ENCODE measurements at places on chromosomes 6 and 20. TPM values are rescaled to one million over a fixed set of nuclear protein-coding genes. Genes with fewer than 3 reads are reported as not detected.

- H3K36me3 ChIP-seq = no peaks in the 10 kb centered on the region
- DNase-seq = no peak
- peaks cover 9% of the 10 kb centered on the region for H3K27me3 ChIP-seq
These were observed 116.8 kb downstream of the DNAH8 start for GRCh38 chr6:38831865-38832264.

DNA sequence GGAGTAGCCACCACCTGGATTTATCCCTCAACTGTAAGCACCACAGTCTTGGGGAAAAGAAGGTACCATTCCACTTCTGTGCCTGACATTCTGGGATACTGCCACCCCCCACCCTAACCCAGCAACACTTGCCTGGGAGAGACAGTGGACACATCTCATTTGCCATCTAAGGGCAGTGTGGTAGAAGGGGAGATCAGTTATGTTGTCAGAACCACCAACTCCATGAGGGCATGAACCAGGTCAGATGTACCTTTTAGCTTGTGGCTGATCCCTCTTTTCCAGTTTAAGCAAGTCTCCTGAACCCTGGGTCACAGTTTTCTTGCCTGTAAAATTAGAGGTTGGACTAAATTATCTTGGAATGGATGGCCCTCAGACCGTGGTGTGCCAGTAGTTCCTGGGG is 165.5 kb downstream of the SCP2D1 start:
- H3K4me3 ChIP-seq = no peak overlapping the region
- no peak for DNase-seq
- H3K27me3 ChIP-seq = peaks cover 12% of the 10 kb centered on the region
- no peaks in the 10 kb centered on the region for H3K36me3 ChIP-seq

GRCh38 chr20:44650771-44651433 is 597 bp downstream of the ADA start:
- peak overlapping the region; percentile 87 for H3K27ac ChIP-seq
- H3K27me3 ChIP-seq = no peaks in the 10 kb centered on the region
- H3K4me1 ChIP-seq = peaks cover 59% of the 10 kb centered on the region

DNA sequence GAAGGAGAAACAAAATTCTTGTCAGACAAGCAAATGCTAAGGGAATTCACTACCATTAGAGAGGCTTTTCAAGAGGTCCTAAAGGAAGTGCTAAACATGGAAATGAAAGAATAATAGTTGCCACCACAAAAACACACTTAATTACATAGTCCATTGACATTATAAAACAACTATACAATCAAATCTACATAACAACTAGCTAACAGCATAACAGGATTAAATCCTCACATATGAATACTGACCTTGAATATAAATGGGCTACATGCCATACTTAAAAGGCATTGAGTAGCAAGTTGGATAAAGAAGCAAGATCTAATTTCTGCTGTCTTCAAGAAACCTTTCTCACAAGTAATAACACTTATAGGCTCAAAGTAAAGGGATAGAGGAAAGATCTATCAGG is 811.5 kb upstream of the CITED2 start:
- no peaks in the 10 kb centered on the region for H3K36me3 ChIP-seq
- H3K4me1 ChIP-seq = no peaks in the 10 kb centered on the region
- DNase-seq = no peak
- no peak overlapping the region for H3K27ac ChIP-seq
- H3K27me3 ChIP-seq = peaks cover 2% of the 10 kb centered on the region
- no peak overlapping the region for H3K4me3 ChIP-seq

The CYP24A1 gene
- not detected for total RNA-seq

GRCh38 chr6:167244064-167244960 is 46.8 kb upstream of the UNC93A start:
- H3K27me3 ChIP-seq = peaks cover 6% of the 10 kb centered on the region
- H3K27ac ChIP-seq = no peak overlapping the region
- no peaks in the 10 kb centered on the region for H3K4me1 ChIP-seq
- H3K36me3 ChIP-seq = no peaks in the 10 kb centered on the region
- no peak for DNase-seq

The PRSS35 gene
- total RNA-seq = not detected

DNA sequence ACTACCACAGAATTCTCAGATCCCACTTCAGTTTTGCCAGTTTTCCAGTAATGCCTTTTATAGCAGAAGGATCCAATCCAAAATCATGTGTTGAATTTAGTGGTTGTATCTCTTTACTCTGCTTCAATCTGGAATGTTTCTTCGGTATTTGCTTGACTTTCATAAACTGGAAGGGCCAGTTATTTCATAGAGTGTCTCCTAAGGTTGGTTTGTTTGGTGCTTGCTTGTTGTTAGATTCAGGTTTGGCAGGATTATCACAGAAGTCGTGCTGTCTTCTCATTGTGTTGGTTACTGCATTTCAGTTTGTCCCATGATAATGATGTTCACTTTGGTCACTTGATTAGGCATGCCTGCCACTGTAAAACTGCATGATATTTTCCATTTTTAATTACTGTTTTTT is 45.7 kb downstream of the TMEM200A start:
- H3K4me3 ChIP-seq = no peak overlapping the region
- no peak overlapping the region for H3K27ac ChIP-seq
- H3K27me3 ChIP-seq = no peaks in the 10 kb centered on the region
- H3K4me1 ChIP-seq = peaks cover 3% of the 10 kb centered on the region
- no peaks in the 10 kb centered on the region for H3K36me3 ChIP-seq

All from activated CD4-positive, alpha-beta T cell treated with anti-CD3 and anti-CD28 coated beads for 36 hours (primary cell).